ENCODE measurements at places on chromosomes 11 and 22. TPM values are rescaled to one million over a fixed set of nuclear protein-coding genes. Genes with fewer than 3 reads are reported as not detected.

The MPZL3 gene
- total RNA-seq = 5.4 TPM

The GPR83 gene
- not detected for total RNA-seq

The ZNF215 gene
- total RNA-seq = 4.1 TPM

The GAL3ST1 gene
- total RNA-seq = not detected

The SLC22A9 gene
- total RNA-seq = not detected

The KRTAP5-2 gene
- total RNA-seq = not detected

The LIN7C gene
- total RNA-seq = 30.6 TPM

The DKK3 gene
- total RNA-seq = 48.3 TPM

The LRRC56 gene
- total RNA-seq = 3.3 TPM

The MYO7A gene
- 27.2 TPM for total RNA-seq

The APOBEC3H gene
- total RNA-seq = 3.8 TPM

The DEUP1 gene
- not detected for total RNA-seq

The STK33 gene
- total RNA-seq = 4.3 TPM

The BACE1 gene
- 18.0 TPM for total RNA-seq

The TESMIN gene
- 6.8 TPM for total RNA-seq

The KCNJ1 gene
- total RNA-seq = not detected

The CDC42EP1 gene
- total RNA-seq = 28.8 TPM

The FXYD2 gene
- 20.0 TPM for total RNA-seq

The CNTF gene
- 1.2 TPM for total RNA-seq

The DUSP8 gene
- total RNA-seq = 18.4 TPM

The ANGPTL5 gene
- total RNA-seq = not detected

The RBMXL2 gene
- 0.52 TPM for total RNA-seq

The LIPT2 gene
- 4.5 TPM for total RNA-seq

The KLHL35 gene
- total RNA-seq = 3.5 TPM

The ALX4 gene
- not detected for total RNA-seq

The TIGD3 gene
- 2.7 TPM for total RNA-seq

The BEST1 gene
- total RNA-seq = 9.8 TPM

The POU2AF2 gene
- not detected for total RNA-seq

The SYT8 gene
- total RNA-seq = not detected

The TMEM123 gene
- total RNA-seq = 179 TPM

The GNAZ gene
- 6.4 TPM for total RNA-seq

The SLC22A6 gene
- total RNA-seq = not detected

The PGA4 gene
- total RNA-seq = 2.1 TPM

The KCNJ4 gene
- not detected for total RNA-seq

The TRIM49 gene
- total RNA-seq = not detected

The FAM180B gene
- total RNA-seq = not detected

The NRIP3 gene
- 0.77 TPM for total RNA-seq

The GSTT2B gene
- total RNA-seq = 5.0 TPM

The AKIP1 gene
- 33.6 TPM for total RNA-seq

The XKR3 gene
- not detected for total RNA-seq

The LSP1 gene
- total RNA-seq = 422 TPM

The DDTL gene
- total RNA-seq = 2.4 TPM
